ENCODE measurements at places on chromosomes 5 and 9.

- DNase-seq: peak; percentile 95
These were observed 140.1 kb upstream of the MOCS2 start for GRCh38 chr5:53249529-53250200.

DNA sequence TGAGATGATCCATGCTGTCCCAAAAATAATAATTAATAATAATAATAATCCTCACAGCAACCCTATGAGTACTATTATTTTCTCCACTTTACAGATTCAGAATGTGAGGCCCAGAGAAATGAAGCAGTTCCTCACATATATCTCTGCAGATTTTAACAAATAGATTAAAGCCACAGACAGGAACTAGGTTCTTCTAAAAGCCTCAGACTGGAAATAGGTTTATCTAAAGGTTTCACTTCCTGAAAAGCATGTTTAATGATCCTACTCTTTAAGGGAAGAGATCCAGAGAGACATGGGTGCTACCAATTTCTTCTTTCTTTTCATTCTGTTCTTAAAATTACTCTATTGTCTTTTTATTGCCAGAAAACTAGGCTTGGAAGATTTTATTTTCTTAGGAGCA lies 1079.4 kb upstream of the COX7C start:
- DNase-seq: no peak

DNA sequence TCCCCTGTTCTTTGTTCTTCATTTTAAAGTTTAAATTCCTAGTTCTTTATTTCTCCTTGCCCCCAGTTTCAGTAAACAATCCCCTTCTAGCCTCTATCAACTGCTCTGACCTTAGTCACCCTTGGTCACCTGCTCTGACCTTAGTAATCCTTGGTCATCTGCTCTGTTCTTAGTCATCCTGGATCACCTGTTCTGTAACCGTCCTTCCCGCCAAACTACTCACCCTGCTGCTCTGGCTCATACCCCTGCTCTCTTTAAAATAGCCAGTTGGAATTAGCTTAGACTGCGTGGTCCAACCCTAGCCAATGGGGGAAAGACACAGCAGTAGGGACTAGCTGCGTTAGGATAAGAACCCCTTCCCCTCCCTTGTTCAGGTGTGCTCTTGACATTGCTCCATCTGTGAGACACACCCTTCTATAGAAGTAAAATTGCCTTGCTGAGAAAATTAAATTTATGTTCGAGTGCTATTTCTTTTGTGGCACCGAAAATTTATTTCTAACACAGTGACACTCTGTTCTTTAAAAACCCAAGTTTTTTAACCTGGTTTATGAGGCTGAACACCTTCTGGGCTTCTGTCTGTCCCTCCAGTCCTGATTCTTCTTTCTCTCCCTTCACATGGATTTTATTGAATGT lies 3.8 kb downstream of the PRRC1 start:
- no peak for DNase-seq

DNA sequence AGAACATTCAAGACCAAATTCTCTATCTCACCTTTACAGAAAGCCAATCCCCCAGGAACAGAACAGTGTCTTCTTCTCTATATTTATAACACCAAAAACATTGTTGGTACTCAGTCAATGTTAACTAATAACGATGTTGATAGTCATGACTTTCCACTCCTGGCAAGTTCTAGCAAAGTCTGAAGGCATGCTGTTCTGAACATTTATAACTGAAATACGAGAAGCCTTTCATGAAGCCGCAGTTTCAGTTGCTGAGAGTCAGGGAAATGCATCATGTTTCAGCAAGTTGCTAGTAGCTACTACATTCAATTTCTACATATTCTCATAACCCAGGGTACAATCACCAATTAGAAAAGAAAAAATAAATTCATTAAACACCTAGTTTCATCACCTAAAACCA lies 301.4 kb downstream of the PDE4D start:
- DNase-seq: no peak

- no peak for DNase-seq
These were observed 399.6 kb upstream of the IRX1 start for GRCh38 chr5:3195994-3196393.

- DNase-seq: no peak
These were observed 244.2 kb downstream of the FOXD4L6 start for GRCh38 chr9:40884072-40884901.

DNA sequence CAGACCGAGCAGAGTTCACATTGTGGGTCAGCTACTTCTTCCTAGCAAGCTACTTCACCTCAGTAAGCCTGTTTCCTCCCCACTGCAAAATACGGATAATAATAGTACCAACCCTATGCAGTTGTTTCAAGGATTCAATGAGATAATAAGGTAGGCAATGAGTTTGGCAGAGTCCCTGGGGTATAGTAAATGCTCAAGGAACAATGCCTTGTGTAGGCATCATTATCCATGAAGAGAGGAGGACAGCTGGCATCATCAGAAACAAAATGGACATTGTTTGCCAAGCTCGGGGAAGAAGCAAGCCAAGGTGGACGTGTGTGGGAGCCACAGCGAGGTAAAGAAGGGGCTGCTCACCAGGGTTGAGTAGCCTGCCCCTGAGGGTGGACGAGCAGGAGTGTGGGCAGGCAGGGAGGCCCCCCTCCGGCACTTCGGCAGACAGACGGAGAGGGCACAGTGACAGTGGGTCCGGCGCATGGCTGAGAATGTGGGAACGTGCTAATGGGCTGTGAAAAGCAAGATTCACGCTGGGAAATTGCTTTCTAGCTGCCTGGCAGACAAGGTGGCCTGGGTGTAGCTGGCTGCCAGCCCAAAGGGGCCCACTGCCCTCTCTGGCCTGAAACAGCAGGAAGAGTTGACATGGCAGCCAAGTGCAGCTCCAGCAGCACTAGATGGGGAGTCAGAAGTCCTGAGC lies 10.1 kb downstream of the CAMK2A start:
- no peak for DNase-seq

DNA sequence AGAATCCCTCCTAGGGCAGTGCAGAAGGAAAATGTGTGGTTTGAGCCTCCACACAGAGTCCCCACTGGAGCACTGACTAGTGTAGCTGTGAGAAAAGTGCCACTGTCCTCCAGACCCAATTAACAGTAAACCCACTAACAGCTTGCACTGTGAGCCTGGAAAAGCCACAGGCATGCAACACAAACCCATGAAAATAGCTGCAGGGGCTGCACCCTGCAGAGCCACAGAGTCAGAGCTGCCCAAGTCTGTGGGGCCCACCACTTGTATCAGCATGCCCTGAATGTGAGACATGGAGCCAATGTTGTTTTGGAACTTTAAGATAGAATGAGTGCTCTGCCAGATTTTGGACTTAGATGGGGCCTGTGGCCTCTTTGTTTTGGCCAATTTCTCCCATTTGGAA lies 119.8 kb upstream of the CDH9 start:
- DNase-seq: no peak

- no peak for DNase-seq
These were observed 12.5 kb downstream of the WDR70 start for GRCh38 chr5:37391591-37391990.

All from EL (cell line).